ENCODE measurements at places on chromosomes 12 and 14.

DNA sequence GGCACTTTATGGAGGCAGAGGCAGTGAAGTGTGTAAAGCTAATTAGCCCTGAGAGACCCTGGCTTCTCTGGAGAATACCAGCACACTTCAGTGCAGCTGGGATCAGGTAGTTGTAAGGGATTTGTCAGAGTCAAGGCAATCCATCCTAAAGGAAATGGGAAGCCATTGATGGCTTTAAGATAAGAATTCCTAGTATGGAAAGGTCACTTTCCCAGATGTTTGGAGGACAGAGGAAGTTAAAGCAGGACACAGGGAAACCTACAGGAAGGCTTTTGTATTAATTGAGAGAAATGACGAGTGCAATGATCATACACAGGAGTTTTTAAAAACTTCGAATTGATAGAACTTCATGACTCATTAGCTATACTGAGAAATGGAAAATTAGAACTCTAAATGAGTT lies 254.4 kb downstream of the SLC16A7 start:
- no peak for DNase-seq

DNA sequence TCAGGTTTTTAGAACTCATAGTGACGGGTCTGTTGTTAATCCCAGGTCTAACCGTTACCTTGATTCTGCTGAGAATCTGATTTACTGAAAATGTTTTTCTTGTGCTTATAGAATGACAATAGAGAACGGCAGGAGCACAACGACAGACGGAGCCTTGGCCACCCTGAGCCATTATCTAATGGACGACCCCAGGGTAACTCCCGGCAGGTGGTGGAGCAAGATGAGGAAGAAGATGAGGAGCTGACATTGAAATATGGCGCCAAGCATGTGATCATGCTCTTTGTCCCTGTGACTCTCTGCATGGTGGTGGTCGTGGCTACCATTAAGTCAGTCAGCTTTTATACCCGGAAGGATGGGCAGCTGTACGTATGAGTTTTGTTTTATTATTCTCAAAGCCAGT lies 34.4 kb downstream of the PSEN1 start:
- DNase-seq: no peak

DNA sequence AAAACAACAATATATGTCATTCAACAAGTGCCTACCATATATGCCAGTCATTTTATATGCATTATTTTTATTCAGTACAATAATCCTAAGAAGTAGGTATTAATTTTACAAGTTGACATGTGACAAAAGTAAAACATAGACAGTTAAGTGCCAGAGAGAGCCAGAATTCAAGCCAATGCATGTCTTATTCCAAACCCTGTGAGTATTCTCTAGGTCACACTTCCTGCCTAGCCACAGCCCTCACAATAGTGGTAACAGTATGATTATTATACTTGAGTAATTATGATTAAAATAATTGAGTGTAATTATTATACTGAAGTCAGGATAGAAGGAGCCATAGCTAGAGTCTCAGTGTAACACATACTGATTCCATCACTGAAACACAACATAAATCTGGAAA lies 52.2 kb downstream of the KIF21A start:
- no peak for DNase-seq

- no peak for DNase-seq
Measured at GRCh38 chr12:109759595-109759994, 46.0 kb downstream of the FAM222A start.

DNA sequence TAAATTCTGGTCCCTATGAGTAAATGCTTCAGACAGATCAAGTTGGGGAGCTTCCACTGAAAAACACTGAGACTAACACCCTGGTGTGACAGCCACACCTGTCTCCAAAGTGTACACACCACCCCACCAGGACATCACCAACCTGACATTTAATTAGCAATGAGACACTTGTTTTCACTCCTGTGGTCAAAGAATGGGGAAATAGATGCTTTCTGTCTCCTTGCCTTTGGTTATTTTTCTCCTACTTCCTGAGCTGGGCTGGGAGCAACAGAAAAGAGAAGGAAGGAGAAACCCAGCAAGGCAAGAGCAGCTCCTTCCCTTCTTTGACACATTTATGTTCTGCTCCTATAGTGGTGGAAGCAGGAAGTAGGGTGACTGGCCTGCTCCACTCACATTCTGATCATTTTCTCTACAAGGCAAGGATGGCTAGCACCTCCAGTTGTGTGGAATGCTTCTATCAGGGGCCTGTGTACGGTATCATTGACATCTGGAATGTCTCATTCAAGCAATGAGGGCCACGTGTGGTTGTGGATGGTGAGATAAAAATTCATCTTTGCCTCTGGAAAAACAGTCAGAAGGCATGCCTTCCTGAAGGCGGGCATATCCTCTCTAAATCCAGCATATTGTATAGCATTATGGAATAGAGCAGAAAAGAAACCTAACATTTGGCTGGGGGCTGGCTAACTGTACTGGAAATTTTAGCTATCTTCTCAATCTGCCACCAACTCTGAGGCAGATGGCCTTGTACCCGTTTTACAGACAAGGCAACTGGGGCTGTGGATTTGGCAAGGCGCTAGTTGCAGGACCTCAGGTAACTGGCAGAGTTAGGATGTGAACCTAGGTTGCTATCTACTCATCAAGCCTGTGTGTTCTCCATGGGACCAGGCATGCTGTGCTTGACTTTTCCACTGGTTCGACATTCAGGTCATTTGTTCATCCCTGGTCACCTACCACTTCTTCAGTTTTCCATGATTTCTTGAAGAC lies 24.8 kb upstream of the LGALS3 start:
- DNase-seq: no peak

DNA sequence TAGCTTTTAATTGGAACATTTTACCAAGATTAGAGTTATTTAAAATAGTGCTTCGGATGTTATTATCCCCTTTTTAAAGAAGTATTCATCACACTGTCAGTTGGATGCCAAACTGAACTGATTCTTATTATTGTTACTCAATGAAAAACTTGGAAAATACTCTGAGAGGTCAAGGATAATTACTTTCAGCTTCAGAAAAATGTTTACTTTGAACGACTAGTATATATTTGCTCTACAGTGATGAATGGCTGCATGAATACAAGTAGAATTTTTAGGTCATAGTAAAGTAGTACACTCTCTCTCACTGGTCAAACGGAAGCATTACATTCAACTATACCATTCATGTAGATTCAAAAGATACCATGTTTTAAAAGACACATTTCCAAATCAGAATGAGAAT lies 269.2 kb downstream of the CCDC91 start:
- DNase-seq: no peak

- DNase-seq: no peak
Measured at GRCh38 chr12:132007041-132007440, 57.3 kb downstream of the EP400 start.

Data from kidney epithelial cell (primary cell).